ENCODE measurements at places on chromosomes 11 and 22.

- DNase-seq: peak; percentile 45
These were observed 71.7 kb downstream of the PAK1 start for GRCh38 chr11:77402218-77402556.

DNA sequence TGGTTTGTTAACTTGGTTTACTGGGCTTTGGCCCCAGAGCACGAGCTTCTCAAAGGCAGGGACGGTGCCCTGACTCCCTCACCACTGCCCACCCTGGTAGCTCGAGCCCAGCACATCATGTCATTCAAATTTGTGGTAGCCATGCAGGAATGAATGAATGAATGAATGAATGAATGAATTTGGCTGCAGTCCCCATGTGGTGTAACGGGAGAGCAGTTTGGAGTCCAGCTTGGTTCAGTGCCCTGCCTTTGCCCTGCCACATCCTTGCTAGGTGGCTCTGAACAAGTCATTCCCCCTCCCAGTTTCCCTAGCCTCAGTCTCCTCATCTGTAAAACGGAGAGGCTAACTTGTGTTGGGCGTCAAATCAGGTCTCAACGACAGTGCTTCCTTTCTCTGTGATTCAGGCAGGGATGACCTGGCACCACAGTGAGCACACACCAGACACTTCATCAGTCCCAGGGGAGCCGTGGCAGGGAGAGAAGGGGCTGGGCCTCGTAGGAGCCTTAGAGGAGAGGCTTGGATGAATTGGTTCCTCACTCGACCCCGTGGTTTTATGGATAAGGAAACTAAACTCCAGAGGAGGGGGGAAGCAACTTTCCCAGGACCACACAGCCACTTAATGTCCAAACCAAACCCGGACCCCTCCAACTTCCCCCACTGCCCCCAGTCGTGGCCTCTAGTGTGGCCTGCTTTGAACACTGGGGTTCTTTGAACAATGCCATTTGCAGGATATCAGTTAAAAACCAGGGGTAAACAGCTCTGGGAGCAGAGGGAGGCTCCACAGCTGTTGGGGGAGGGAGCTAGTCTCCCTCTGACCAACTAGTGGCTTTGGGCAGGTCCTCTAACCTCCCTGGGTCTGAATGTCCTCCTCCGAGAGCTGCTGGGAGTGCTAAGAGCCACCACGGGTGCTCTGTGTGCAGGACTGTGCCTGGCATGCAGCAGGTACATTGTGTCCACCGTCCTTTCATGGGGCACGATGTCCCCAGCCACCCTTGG, 86.2 kb downstream of the CACNA1I start:
- DNase-seq: no peak

- DNase-seq: no peak
These were observed 29.5 kb downstream of the CHST1 start for GRCh38 chr11:45635907-45636306.

GRCh38 chr11:10568486-10568941, at the start of gene LYVE1:
Gene LYVE1, minus strand, starts transcription at chr11:10568665. Its CDS starts 133 bp downstream, at chr11:10568532.
- DNase-seq: no peak

DNA sequence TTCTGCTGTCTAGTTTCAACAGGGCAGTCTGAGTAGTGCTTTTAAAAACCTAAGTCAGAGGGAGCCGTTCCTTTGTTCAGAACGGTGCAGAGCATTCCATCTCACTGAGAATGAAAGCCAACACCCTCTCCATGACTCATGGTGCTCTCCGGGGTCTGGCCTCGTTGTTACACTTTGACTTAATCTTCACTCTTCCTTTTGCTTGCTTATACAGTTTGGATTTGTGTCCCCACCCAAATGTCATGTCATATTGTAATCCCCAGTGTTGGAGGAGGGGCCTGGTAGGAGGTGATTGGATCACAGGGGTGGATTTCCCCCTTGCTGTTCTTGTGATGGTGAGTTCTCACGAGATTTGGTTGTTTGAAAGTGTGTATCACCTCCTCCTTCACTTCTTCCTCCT, 292.2 kb downstream of the ST3GAL4 start:
- DNase-seq: no peak

DNA sequence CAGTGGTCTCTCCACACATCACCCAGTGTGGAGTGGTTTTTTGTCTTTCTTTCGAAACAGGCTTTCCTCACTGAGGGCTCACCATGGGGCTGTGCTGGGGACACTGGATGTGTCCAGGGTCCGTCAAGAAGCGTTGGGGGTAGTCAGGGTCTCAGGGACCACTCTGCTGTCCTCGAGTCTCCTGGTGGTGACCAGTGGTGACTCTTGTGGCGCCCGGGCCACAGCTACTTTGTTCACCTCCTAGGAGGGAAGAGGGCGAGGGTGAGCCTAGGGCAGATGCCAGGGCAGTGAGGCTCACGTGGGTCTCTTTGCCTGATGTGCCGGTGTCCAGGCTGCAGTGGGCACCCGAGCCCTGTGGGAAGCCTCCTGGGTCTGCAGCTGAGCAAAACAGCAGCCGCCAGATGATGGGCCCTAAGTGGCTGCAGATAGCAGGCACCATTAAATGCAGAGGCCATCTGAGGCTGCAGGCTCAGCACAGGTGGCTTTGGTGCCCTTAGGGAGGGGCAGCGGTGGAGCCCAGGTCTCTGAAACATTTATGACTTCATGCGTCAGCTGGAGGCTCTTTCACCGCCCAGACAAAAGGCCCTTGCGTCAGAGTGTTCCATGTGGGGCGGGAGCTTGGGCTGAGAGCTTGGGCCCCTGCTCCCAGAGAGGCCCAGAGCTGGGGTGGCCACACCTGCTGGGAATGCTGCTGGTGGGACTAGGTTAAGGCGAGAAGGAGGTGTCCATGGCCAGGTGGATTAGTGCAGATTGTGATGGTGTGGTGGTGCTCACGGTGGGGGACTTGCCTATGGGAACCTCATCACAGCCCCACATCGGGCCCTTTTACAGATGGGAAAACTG, 29.5 kb downstream of the KCNQ1 start:
- DNase-seq: no peak

- DNase-seq: no peak
These were observed 20.0 kb upstream of the CASP12 start for GRCh38 chr11:104918113-104918824.

DNA sequence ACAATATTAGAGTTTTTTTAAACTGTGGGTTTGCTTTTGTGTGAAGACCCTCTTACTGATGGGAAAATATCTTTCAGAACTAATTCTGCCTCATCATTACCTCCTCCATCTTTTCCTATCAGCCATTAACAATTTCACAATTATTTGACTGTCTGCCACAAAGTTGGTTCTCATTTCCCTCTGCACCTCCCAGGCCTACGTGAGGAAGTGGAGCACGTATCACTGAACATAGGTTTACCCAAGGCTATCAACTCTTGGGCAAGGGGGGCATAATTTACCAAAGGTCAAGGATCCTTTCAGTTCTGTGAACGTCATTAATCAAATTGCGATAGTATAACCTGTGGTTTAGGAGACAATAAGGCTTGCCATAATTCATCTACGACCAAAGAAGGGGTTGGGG, 60.0 kb downstream of the LIF start:
- DNase-seq: no peak

DNA sequence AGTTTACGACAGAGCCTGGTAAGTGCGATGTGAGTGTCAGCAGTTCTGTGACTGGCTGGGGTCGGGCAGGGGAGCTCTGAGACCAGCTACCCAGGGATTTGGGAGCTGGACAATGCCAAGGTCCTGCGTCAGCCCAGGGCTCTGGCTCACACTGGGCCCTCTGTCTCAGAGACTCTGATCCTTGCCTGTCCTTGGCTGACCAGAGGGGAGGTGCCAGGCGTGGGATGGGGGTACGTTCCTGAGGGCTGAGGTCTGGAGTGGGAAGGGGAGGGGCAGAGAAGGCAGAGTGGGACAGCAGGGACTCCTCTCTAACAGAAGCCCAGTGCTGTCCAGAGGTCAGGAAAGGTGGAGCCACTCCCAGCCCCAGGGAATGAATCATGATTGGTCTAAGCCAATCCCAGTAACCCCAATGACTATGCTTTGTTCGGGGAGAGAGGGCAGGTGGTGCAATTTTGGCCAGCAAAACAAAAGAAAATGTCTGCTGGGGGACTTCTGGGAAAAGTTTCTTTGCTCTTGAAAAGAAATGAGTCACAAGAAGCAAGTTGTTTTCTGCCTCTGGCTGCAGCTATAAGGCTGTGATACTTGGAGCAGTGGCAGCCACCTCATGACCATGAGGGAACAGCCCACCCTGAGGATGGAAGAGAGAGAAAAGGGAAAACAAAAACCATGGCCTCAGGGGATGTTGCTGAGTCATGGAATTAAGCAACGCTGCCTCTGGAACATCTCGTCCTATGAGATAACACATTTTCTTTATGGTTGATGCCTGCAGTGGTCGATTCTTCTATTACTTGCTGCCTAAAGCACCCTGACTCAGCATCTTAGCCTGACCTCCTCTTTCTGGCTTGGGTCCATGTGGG, 108.3 kb downstream of the CHST1 start:
- DNase-seq: no peak

- no peak for DNase-seq
These were observed 95.5 kb downstream of the PDHX start for GRCh38 chr11:35011944-35012343.

GRCh38 chr11:6576471-6577373, 26.7 kb downstream of the RRP8 start:
- peak; percentile 21 for DNase-seq

- peak; percentile 10 for DNase-seq
These were observed 14.9 kb downstream of the USP47 start for GRCh38 chr11:11856638-11857037.

GRCh38 chr11:32081129-32081641, 9.7 kb upstream of the RCN1 start:
- no peak for DNase-seq

GRCh38 chr11:120305286-120305685, 19.8 kb upstream of the TLCD5 start:
- no peak for DNase-seq

DNA sequence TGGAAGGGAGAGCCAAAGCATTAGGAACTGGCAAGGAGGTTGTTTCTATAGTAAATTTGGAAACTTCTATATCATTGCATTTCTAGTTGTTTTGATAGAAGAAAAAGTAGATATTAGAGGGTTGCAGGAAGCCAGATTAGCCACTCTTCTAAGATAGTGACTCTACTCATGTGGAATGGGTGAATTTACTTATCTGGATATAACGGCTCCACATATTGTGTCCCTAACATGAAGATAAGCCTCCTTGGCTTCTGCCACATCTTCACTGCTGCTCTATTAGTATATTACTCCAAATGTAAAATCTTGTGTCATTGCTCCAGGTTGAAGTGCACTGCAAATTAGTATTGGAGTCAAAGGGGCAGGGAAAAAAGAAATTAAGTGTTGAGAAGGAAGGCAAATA, 283.3 kb downstream of the CASP12 start:
- no peak for DNase-seq

- no peak for DNase-seq
These were observed 561 bp downstream of the FXYD2 start for GRCh38 chr11:117823946-117824420.

DNA sequence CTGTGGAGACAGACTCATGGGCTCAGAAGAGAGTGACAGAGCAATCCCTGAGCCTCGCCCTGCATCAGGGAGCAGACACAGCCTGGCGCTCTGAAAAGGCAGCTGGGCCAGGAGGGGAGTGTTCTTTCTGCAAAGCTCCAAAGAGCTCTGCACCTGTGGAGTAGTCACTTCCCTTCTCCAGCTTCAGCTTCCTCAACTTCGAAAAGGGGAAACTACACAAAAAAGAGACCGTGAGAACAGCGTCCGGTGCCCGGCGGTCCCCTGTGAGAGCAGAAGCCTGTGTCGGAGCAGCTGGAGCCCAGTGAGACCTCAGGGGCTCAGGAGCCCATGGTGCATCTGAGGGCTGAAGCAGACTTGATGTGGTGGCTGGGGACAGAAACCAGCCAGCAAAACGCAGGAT, 35.1 kb downstream of the TP53I11 start:
- no peak for DNase-seq

DNA sequence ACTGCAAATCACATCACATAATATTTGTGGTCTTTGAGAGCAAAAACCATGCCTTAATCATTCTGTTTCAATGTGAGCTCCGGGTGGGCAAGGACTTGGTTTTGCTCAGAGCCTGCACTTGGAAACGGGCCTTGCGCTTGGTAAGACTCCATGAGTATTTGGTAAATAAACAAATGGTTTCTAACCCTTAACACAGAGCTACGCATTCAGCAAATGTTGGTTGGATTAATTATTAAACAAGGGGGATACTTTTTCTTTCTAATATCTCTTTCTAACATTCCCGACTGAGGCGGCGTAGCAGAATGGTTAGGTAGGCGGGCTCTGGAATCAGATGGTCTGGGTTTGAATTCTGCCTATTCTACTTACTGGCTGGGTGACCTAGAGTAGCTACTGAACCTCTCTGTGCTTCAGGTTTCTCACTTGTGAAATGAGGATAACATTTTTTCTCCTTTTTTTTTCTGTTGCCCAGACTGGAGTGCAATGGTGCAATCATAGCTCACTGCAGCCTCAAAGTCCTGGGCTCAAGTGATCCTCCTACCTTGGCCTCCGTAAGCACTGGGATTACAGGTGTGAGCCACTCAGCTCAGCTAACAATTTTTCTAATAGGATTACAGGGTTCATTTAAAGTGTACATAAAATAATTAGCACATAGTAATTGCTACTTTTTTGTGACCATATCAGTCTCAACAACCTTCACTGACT, 3.4 kb upstream of the FAM83F start:
- no peak for DNase-seq

GRCh38 chr11:59556917-59557348, 45.6 kb downstream of the OR4D9 start:
- no peak for DNase-seq

DNA sequence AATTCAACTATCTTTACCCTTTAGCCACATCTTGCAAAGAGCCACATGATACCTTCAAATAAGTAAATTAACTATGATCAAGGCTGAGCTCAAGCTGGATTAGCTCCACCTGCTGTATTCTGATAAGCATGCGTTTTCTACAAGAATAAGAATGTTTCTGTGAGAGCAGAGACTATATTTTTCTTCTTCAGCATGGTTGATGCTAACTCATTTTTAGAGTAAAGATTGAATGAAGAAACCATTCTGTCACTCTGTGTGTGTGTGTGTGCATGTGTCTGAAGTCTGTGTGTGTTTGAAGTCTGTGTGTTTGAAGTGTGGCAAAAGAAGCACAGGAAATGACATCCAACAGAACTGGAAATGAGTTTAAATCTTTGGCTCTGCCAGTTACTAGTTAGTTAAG, 12.0 kb upstream of the LAYN start:
- no peak for DNase-seq

- DNase-seq: no peak
These were observed 68.1 kb upstream of the LMO2 start for GRCh38 chr11:33959855-33960400.

- DNase-seq: no peak
These were observed 48.9 kb downstream of the CEP164 start for GRCh38 chr11:117376517-117376916.
